ENCODE measurements at places on chromosomes 3 and 15.

DNA sequence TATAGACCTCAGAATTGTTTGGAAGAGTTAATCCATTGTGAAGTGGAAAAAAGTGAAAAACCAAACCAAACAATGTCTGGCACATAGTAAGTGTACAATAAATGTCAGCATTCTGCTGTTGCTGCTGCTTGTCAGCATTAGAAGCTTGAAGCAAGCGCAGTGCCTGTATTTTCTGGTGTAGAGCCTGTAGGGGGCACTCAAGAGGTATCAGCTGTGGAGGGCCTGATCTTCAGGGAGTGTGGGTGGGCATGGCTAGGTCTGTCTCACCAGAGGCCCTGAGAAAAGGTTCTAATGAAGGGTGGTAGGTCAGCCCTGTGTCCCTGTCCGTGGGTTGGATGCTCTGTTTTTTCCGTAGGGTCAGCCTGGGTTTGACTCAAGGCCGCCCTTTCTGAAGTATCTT, 3.6 kb downstream of the ADAMTSL3 start:
- no peak for DNase-seq

DNA sequence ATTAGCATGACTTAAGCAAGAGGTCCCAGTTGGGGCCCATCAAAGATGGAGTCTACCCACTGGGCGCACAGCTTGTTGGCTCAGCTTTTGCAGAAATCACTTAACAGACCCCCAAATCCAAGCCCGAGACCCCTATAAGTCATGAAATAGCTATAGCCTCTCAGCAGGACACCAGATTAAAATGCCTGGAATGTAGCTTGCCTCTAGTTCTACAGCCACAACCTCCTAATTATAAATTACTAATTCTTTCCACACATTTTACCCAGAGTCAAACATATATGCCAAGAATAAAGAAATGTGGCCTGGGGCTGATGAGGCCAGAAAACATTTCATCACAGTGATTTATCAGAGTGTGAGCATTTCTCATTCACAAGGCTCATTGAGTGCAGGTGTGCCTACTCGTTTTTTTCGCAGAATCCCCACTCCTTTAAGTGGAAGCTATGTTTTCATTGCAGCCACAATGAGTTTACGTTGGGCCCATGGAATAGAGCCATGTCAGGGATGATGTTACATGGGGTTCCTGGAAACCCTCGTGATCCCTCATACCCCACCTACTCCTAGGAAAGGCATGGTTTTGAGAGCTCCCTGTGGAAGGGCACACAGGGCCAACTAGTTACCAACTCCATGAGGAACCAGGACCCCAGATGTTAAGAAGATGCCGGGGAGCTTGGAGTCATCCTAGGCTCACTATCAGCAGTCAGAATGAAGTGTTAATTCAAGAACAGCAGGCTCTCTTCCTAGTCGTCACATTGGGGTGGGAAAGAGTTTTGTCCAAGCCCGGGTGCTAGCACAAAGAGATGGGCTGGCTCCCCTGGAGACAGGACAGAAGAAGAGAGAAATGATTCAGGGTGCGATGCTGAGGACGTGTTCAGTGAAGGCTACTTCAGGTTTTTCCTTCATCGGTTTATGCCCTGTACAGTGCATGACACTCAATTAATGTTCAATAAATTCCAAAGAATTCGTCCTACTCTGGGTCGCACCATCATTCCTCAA, 90.2 kb upstream of the ABHD17C start:
- DNase-seq, result peak; percentile 66

GRCh38 chr3:11245827-11246662, 26.2 kb upstream of the ATG7 start:
- no peak for DNase-seq

DNA sequence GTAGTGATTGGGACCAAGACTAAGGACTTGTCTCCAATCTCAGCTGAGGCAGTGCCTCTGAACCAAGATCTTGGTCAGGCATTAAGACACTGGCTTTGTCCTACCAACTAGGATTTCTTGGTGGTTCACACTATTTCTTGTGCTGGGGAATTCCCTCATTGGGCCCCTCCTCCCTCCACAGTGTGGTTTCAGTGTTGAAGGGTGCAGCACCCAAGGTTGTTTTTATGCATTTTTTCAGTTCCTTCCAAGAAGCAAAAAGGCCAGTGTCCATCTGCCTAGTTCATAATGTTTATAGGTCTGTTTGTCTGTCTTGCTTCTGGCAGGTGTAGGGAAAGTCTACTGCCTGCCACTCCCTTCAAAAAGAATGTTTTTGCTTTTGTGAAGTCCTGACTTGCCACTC, 10.6 kb upstream of the ITPKA start:
- no peak for DNase-seq

GRCh38 chr15:74865316-74865715, 7.8 kb downstream of the SCAMP2 start:
- no peak for DNase-seq

DNA sequence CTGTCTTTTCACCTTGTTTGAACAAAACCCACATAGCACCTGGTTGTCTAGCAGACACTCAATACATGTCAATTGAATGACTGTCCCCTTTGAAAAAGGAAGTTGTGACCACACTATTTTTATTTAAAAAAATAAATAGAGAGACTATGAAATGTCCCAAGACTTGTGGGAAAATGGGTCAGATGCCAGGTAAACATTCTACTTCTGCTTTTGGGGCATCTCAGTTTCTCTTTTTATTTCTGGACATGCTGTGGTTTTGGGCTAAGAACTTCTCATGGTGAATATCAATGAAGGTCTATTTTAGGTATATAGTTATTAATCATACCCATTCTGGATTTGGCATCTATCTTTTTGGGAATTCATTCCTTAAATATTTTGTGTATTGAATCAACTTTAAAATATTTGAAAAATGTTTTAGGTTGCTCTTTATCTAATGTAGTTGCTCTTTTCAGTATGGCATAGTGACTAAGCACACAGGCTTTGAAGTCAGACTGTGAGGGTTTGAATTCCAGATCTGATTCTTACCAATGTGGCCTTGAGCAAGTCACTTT, 4.4 kb downstream of the TMEM45A start:
- peak; percentile 85 for DNase-seq

DNA sequence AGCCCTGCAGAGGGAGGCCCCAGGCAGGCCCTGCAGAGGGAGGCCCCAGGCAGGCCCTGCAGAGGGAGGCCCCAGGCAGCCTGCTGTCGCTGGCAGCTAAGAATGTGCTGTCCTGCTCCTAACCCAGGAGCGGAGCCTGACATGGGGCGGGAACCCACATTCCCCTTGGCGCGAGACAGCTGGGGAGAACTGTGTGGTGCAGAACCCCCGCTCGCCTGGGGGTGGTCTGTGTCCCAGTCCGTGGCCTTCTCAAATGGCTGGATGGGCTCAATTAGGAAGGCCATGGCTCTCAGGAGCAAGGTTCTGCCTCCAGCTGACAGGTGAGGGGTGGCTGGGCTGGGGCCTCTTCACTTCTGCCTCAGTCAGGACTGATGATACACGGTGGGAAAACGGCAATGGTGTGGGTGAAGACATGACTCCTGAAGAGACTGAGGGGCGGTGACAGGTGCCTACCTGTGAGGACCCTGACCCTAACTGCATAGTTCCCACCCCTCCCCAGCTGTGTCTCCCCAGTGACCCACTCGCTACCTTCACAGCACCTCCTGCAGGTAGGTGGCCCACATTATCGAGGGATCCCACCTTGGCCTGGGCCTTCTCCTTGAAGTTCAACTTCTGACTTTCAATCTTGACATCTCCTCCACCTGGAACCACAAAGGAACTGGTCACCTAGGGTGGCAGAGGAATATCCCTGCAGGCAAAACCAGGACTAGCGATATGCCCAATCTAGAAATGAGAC, 52.0 kb downstream of the DHX30 start:
- no peak for DNase-seq

- peak; percentile 46 for DNase-seq
Measured at GRCh38 chr3:100069472-100069871, 44.8 kb downstream of the FILIP1L start.

- no peak for DNase-seq
Measured at GRCh38 chr3:123919353-123919752, 35.2 kb upstream of the MYLK start.

GRCh38 chr3:126398423-126399350, 4.0 kb downstream of the CFAP100 start:
- DNase-seq, result no peak

- no peak for DNase-seq
Measured at GRCh38 chr3:194517333-194517732, 30.5 kb upstream of the ATP13A3 start.

- no peak for DNase-seq
Measured at GRCh38 chr3:57935539-57935938, 72.7 kb upstream of the FLNB start.

DNA sequence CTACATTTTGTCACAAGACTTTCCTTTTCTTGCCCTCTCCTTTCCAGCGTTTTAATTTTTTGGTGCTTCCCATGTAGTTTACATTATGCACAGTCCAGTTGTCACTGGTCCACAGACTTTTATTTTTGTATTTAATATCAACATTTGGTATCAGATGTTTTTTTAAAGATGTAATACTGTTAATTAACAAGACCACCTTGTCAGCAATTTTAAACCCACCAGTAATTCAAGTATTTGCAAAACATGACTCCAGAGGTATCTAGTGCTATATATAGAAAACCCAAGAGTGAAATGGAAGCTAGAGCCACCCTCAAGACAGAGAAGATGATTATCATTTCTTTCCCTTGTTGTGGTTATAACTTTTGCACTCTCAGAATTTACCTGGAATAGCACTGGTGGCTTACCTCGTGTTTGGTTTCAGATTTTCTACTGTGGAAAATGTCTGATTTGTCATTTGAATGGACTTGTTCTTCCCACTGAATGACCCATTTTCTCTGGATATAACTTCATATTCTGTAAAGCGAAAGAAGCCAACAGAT, 56.2 kb downstream of the TFG start:
- DNase-seq, result no peak

GRCh38 chr3:133842158-133842557, 36.5 kb downstream of the SRPRB start:
- DNase-seq, result no peak

GRCh38 chr3:70090322-70090913, 90.9 kb downstream of the SAMMSON start:
- peak; percentile 3 for DNase-seq

- DNase-seq, result peak; percentile 44
Measured at GRCh38 chr3:72520690-72521308, 327.4 kb downstream of the SHQ1 start.

DNA sequence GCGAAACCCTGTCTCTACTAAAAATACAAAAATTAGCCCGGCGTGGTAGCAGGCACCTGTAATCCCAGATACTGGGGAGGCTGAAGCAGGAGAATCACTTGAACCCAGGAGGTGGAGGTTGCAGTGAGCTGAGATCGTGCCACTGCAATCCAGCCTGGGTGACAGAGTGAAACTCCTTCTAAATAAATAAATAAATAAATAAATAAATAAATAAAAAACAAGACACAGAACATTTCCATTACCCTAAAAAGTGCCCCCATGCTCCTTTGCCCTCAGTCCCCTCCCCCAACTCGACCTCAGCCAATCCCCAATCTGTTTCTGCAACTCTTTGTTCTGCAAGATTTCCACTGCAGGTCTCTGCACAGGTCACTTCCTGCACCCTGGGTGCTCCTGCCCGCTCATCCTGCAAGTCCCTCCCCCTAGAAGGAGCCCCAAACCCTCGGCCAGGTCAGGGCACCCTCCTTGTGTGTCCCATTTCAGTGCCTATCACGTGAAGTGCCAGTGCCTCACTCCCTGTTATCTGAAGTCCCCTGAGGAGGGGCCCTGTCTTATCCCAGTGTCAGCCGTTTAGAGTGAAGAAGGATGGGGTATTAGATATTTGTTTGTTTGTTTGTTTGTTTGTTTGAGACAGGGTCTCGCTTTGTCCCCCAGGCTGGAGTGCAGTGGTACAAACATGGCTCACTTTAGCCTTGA, 1.1 kb downstream of the FAM240A start:
- no peak for DNase-seq

All from EH (cell line).